ENCODE measurements at places on chromosomes 16 and 17. TPM values are rescaled to one million over a fixed set of nuclear protein-coding genes. Genes with fewer than 3 reads are reported as not detected.
A peak's percentile ranks its signal among the peaks of the same experiment; 100 is the strongest.

- DNase-seq: no peak
These were observed 11.6 kb downstream of the GLIS2 start for GRCh38 chr16:4327386-4328045.

DNA sequence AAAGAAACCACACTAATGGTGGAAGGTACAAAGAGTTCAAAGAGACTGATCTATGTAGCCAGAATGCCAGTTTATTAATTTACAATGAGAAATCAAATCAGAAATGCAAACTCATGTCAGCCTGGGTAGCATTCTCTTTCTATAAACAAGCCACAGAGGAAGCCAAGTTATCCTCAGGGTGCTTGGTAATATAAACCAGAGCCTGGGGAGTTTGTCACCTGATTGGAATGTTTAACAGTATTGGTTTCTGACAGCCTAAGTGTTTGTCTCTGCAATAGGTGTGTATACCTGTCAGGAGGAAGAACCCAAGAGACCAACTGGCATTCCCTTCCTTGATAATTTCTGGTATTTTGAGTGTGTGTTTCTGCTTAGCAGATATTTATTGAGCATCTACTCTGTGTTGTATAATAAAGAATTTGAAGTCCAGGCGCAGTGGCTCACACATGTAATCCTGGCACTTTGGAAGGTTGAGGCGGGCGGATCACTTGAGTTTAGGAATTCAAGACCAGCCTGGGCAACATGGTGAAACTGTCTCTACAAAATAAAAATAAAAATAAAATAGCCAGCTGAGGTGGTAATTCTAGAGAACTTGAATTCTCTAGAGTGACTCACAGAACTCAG, 3.1 kb upstream of the C17orf58 start:
- DNase-seq: no peak

DNA sequence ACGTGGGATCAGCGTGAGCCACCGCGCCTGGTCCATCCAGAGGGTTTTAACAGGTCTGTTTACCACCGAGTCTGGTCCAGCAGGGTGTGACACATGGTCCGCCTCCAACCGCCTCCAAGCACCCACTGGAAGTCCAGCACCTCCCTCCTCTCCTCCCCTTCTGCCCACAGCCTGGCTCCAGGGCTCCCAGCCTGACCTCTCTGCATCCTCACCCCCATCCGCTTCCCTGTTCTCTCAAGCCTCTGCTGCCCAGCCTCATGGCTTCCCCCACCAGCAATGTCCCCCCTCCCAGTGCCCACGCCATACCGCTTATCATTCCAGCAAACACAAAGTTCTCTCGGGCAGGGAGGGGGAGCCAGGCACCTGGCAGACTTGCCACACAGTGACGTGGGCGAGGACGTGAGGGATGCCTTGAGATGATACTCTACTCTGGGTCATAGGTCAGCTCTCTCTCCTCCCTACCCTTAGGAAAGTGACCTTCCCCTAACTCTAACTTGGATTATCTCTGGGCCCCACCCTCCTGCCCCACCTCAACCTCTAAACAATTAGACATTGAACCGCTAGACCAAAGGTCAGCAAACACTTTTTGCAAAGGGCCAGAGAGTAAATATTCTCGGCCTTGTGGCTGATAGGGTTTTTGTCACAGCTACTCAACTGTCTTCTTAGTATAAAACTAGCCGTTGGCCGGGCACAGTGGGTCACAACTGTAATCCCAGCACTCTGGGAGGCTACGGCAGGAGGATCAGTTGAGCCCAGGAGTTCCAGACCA, 23.1 kb downstream of the CDC42EP4 start:
- peak; percentile 76 for DNase-seq

GRCh38 chr16:4392382-4393239, 21.0 kb downstream of the VASN start:
- DNase-seq: peak; percentile 27

GRCh38 chr17:80124351-80124981, 22.5 kb downstream of the EIF4A3 start:
- DNase-seq: no peak

GRCh38 chr17:56773124-56773523, 60.6 kb downstream of the C17orf67 start:
- DNase-seq: no peak

DNA sequence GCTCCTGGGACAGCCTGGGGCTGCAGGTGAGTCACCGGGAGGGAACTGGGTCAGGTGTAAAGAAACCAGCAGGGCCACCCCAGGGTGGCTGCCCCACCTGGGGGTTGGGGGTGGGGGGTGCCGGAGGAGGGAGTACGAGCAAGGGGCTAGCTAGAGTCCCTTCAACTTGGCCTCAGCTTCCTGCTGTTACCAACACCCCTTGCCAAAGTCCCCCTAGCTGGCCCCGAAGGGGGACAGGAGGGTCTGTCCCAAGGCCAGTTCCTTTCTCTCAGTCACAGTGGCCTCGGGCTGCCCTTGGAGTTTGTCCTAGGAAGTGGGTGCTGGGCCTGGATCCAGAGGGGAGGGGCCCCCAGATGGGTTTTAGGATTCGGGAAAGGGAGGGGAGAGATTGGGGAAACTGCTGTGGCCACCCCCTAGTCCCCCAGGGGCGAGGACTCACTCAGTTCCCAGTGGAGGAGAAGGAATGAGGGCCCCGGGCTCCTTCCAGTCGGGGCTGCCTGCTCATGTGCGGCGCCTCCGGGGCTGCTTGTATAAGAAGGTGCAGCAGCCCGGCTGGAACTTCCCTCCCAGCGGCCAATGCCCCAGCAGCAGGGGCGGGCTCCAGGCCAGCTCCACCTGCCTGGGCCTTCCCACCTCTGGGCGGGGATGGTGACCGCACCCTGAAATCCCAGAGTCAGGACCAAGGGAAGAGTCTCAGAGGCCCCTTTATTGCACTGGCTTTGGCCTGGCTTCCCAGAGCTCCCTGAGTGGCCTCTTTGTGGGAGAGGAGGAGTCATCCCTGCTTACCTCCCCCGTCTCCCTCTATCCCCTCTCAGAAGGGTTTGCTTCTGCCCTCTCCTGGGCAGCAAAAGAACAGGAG, 7.3 kb downstream of the ARHGAP27 start:
- peak; percentile 61 for DNase-seq

DNA sequence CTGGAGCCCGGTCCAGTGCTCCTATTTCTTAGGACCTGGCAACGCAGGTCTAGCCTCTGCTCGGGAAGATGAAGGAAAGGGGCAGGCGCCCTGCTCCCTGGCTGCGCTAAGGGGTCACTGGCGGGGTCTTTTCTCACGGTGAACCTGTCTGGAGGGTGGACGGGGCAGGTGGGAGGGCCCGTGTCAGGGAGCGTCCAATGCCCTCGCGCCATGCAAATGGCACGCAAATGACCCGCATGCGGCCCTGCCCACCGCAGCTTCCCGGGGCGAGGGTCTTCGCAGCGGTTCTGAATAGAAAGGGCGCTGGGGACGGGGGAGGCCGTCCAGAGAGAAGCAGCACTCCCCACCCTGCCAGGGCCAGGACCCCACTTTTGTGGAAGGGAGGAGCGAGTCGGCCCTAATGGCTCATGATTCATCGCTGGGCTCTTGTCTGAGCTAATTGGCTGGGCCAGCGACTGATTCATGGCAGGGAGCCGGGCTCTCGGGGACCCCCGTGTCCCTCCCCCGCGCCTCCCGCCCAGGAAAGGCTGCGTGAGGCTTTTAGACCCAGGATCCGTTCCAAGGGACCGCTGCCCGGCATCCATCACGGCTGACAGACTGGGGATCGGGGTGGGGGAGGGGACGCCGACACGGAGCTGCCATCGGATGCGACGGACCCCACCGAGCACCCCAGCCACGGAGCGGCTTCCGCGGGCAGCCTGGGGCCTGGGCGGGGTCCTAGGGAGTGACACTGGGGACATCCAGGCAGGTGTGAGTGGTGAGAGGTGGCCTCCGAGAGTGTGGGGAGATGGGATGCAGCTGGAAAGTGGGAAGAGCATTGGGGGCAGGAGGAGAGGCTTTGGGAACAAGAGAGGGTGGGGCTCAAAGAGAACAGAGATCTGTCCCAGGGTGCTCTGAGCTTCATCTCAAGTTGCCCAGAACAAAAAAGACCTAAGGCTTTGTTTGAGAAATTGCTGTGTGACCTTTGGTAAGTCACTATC, 25.0 kb upstream of the NGFR start:
- DNase-seq: peak; percentile 24

GRCh38 chr17:9549215-9549614, 26.4 kb downstream of the STX8 start:
- no peak for DNase-seq

DNA sequence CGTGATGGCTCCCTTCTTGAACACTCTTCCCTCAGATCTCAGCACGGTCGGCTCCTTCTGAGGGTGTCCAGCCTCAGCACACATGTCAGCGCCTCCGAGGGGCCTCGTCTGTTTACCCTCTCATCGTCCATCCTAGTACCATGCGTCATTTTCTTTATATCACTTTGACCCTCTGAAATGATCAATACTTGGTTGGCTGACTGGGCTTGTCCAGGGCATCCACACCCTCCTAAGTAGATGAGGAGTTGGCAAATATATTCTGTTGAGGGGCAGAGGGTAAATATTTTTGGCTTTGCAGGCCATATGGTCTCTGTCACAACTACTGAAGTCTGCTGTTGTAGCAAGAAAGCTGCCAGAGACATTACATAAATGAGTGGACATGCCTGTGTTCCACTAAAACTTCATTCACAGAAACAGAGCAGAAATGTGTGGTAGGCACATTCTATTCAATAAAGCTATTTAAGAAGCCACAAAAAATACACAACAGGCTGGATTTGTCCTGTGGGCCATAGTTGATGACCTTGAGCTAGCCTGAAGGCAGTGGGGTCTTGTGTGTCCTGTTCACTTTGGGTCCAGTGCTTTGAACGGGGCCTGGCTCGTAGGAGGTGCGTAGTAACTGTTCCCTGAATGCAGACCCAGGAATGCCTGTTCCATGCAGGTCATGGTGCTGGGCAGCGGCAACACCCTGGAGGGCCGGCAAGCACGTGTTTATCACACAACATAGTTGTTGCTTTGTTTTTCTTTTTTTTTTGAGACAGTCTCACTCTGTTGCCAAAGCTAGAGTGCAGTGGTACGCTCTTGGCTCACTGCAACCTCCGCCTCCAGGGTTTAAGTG, 185.8 kb downstream of the SNX29 start:
- DNase-seq: no peak

- DNase-seq: no peak
These were observed 15.4 kb upstream of the ST6GALNAC2 start for GRCh38 chr17:76601065-76601464.

- DNase-seq: no peak
These were observed 9.7 kb downstream of the C16orf54 start for GRCh38 chr16:29736112-29736511.

DNA sequence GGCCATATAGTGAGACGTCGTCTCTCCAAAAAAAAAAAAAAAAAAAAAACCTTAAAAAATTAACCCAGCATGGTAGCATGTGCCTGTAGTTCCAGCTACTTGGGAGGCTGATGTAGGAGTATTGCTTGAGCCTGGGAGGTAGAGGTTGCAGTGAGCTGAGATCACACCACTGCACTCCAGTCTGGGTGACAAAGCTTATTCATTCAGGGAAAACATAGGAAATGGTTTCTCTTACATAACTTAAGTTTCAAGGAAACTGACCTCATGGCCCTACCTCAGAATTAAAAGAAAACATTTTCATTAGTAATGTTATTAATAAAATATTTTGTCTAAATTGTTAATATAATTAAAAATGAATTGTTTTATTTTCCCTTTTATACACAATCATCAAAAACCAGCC, 31.4 kb downstream of the COG1 start:
- DNase-seq: no peak

DNA sequence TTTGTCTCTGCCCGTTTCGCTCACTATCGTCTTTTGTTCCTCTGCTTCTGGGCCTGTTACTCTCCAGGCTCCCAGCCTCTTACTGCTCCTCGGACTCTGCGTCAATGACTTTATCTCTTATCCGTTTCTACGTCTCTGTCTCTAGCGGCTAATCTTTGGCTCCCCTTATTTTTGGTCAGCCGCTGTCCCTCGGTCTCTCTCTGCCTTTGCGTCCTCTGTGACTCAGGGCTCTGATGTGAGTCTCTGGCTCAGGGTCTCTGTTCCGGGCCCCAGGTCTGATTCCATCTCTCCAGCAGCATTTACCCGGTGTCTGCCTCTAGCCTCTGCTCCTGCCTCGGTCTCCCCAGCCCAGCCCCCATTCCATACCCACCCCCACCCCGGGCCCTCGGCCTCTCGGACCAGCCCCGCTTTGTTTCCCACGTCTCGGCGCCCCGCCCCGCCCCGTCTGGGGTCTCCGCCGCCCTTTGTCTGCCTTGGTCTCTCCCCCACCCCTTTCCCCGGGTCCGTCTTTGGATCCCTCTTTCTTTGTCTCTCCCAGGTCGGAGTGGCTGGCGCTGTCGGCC, 547 bp upstream of the ZNF48 start:
- DNase-seq: no peak

CIBAR2 gene
- total RNA-seq: not detected

MILR1 gene
- total RNA-seq: 2.5 TPM

KRTAP1-1 gene
- total RNA-seq: not detected

NPIPA3 gene
- 0.85 TPM for total RNA-seq
